ENCODE measurements at places on chromosomes 2 and 18. TPM values are rescaled to one million over a fixed set of nuclear protein-coding genes. Genes with fewer than 3 reads are reported as not detected.

RAX gene
- total RNA-seq: not detected

SESTD1 gene
- total RNA-seq: 96.4 TPM

LRRC30 gene
- not detected for total RNA-seq

CIB4 gene
- not detected for total RNA-seq

GPATCH11 gene
- 7.8 TPM for total RNA-seq

TXNDC2 gene
- total RNA-seq: not detected

CYTIP gene
- 37.4 TPM for total RNA-seq

SFT2D3 gene
- total RNA-seq: 11.0 TPM

UGT1A3 gene
- not detected for total RNA-seq

AKAIN1 gene
- total RNA-seq: not detected

CRYGC gene
- total RNA-seq: not detected

TBR1 gene
- not detected for total RNA-seq

SPATA3 gene
- not detected for total RNA-seq

LRRTM1 gene
- not detected for total RNA-seq
